ENCODE measurements at places on chromosomes 11 and 22.

- no peak for DNase-seq
Observed at GRCh38 chr22:46588279-46589140, 31.7 kb upstream of the GRAMD4 start.

- no peak for DNase-seq
Observed at GRCh38 chr11:65468874-65469333, 29.9 kb upstream of the MALAT1 start.

- DNase-seq = no peak
Observed at GRCh38 chr11:79290761-79291160, 150.1 kb downstream of the TENM4 start.

DNA sequence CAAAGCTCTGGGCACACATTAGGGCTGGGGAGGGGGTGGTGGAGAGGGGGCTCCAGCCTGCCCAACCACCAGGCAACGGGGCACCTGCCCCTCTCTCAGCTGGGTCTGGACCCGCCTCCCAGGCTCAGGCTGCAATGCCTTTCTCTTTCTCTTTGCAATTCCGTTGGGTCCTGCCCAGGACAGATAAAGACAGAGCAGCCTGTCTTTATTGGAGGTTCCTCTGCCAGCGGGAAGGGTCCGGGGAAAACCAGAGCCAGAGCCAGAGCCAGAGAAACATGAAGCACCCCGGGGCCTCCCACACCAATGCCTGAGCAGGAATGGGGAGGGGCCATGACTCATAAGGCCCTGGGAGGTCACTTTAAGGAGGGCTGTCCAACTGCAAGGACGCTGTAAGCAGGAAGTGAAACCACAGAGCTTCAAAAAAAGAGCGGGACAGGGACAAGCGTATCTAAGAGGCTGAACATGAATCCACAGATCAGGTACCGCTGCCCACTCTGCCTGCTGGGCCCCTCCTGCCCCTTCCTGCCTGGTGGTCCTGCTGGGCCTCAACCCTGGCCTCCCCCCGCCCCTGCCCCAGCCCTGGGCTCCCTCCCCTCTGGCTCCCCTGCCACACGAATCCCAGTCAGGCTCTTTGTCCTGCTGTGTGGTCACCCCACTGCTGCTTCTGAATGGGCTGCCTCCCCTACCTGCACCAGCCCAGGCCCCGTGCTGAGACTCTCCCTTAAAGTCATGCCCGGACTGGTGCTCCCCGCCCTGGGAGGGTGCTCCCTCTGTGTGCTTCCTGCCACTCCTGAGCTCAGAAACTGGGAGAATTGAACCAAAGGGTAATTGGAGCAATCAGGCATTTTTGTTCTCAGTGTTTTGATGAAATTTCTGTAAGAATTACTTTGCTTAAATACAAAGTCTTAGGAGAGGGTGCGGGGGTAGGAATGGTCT is at the start of gene APOBEC3B:
Gene APOBEC3B, plus strand, starts transcription at position 356 of the 936 bp plus-strand sequence. Its CDS starts 107 bp downstream, at position 463.
- no peak for DNase-seq

DNA sequence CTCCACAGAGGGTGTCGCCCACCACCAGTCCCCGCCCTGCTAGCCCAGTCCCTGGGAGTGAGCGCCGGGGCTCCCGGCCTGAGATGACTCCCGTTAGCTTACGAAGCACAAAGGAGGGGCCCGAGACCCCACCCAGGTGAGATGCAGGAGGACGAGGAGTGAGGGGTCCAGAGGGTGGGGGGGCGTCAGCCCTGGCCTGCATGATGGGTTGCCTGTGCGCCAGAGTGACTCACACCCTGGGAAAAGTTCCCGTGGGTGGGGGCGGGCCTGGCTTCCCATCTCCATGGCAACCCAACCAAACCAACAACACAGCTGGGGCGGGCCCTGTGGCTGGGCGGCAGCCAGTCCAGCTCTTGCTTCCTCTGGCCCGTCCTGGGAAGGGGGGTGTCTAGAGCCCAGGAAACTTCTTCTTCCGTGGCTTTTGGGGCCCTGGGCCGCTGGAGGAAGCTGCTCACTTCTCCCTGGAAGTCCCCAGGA is 4.5 kb downstream of the GAS2L1 start:
- DNase-seq = no peak

GRCh38 chr22:42610186-42610585 is 4.5 kb downstream of the POLDIP3 start:
- no peak for DNase-seq

- no peak for DNase-seq
Observed at GRCh38 chr11:19267567-19267966, 26.8 kb upstream of the E2F8 start.

DNA sequence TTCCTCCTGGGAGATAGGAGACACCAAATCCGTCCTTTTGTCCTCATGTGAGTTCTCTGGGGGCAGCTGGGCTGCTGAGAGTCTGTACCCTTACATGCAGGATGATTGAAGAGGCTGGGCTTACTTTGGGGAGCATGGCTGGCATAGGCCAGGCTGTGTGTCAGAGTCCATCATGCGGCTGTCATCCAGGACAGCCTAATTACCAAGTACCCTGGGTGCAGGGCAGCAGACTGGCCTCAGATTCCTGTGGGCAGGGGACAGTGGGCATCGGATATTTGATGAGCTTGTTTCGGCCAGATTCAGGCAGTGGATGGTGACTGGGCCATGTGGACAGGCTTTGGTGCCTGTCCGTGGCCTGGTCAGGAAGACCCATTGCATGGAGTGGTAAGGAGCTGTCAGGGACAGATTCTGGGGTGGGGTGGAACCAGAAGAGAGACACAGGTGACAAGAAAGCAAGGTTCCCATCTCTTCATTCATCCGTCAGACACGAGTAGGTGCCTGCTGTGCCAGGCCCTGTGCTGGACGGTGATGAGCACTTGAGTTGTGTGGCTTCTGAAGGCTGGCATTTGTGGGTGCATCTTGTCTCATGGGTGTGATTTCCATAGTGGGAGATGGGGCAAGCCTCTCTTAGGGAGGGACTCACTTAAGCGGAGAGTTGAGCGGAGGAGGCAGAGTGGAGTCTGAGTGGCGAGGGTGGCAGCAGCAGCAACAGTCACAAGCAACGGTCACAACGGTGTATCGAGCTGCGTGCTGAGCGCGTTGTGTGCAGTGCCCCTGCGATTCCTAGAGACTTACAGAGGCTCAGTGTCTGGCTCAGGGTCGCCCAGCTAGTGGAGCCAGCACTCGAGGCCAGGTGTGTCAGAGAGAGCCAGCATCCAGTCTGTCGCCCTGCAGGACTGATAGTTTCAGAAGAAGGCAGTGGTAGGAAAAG is 48.7 kb downstream of the TBC1D22A start:
- DNase-seq = no peak

- no peak for DNase-seq
Observed at GRCh38 chr11:78313181-78313795, 104.3 kb downstream of the GAB2 start.

DNA sequence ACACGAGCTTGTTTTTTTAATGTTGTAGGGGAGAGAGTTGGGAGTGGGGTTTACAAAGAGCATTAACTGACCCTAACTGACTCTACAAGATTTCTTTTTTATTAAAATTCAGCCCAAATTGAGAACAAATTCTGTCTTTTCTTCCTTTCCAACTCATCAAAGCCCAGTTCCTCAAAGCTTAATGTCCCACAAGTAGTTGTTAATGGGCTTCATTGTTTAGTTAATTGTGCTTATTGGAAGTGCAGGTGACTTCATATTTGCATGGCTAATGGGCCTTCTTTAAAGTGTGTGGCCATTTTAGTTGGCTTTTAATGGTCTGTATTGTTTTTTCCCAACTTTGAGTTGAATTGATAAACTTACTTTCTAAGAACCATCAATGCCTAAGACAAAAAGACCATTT is 39.8 kb downstream of the MPPED2 start:
- no peak for DNase-seq

DNA sequence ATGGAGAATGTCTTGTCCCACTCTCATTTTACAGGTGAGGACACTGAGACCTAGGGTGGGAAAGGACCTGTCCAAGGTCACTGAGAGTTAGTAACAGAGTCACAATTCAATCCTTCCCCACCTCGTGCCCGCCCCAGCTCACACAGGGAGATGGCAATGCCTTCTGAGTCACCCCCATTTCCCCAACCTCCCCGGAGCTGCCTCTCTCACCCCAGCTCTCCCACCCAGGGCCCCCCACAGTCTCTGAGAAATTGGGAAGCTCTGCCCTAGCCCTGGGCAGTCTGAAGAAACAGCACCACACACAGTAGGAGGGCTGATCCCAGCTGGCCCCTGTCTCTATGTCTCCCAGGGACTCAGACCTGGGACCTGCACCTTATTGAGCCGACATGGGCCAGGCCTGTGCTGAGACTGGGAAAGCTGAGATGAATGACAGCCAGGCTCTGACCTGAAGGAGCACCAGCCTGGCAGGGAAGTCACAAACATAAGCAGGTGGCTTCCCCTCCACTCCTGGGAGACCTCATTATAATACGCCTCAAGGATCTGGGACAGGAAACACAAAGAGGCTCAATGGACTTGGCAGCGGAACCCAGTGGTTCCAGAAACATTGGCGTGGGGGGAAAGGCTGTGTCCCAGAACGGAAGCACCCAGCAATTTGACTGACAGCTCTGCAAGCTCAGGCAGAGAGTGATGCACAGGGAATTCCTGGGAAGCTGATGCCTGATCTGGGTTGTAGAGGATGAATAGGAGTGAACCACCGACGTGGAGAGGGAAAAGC is 51.0 kb downstream of the CD6 start:
- DNase-seq = no peak

DNA sequence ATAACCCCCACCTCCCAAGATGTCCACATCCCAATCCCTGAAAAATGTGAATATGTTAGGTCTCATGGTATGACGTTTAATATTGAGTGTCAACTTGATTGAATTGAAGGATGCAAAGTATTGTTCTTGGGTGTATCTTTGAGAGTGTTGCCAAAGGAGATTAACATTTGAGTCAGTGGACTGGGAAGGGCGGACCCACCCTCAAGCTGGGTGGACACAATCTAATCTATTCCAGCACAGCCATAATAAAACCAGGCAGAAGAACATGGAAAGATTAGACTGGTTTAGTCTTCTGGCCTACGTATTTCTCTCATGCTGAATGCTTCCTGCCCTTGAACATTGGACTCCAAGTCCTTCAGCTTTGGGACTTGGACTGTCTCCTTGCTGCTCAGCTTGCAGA is 315.5 kb downstream of the GUCY1A2 start:
- DNase-seq = no peak

DNA sequence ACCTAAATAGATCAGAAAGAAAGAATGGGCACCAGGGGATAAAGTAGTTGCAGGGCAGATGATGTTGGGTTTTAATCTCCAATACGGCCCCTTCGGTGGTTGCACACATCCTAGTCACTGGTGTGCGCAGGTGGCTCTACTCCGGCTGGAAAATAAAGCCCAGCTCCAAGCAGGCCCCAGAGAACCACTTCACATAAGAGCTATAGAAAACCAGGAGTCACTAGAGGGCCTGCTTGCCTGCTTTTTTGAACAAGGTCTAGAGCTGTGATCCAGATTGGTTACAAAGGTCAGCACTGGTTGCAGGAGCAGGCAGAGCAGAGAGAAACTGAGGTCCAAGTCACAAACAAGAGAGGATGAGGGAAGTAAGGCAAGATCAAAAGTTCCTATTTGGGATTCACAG is 41.5 kb upstream of the MS4A8 start:
- no peak for DNase-seq

DNA sequence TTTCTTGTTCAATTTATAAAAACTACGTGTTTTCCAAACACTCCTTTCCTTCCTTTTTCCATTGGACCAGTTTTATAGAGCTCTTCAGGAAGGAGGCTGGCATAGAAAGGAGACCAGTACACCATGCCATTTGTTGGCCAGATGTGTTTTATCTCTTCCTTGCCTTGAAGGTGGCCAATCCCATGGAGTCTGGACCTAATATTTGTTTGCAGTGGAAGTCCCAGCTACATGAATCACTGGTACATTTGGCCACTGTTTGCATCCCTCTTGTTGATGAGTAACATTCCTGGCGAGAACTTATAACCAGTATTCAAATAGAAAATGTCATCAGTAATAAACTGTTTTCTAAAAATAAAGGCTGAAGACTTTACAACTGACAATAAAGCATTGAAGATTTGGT is 110.2 kb downstream of the ANO3 start:
- no peak for DNase-seq

- no peak for DNase-seq
Observed at GRCh38 chr11:35811783-35812182, 132.1 kb upstream of the LDLRAD3 start.

DNA sequence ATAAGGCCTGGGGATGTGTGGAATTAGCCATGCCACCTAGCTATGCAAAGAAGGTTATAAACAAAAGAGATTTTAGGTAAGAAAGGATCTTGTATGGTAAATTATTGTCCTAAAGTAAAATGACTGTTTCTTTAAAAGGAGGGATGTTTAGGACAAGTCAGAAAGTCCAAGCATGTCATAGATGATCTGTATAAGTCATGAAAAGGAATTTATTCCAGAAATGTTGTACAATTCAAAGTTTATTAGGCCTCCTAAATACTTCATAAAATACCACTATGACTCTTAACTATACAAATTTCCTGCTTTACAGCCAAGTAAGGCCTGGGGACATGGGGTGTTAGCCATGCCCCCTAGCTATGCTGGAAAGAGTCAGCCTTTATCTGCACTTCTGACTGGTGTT is 22.7 kb downstream of the OR5A2 start:
- DNase-seq = no peak

DNA sequence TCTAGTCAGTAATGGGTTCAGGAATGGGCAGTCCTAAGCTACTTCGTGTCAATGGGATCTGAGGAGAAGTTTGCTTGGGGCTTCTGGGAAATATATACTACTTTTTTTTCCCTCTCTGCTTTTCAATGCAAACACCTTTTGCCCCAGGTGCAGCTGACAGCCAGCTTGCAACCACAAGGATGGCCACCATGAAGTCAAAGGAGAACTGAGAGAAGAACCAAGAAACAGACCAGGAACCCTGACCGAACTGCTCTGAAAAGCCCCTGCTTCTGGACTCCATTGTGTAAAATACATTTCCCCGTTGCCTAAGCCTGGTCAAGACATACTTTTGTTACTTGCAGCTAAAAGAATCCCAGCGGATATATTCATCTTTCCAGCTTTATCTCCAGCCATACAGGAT is 20.1 kb upstream of the CD44 start:
- DNase-seq = no peak

DNA sequence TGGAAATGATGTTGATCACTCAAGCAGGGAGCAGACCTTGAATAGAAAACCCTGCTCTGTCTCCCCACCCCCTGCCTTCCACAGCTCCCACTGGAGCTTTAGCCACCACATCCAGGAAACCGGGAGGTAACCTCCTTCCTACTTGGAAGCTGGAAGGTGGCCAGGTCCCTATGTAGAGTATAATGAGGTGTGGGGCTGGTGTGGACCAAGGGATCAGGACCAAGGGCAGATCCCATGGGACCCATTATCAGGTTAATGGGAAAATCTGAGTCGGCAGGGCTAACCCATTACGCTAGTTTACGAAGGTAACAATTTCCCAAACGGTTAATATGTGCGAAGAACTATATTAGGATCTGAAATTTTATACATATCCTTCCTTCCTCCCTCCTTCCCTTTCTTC is 321.9 kb downstream of the MIAT start:
- no peak for DNase-seq

Data from NCI-H187 treated with DMSO at 0.1 percent for 48 hours (cell line).